SK-N-SH treated with all-trans-retinoic acid at 6 μM for 48 hours (cell line): ENCODE measurements at places on chromosomes 5 and 9.

- peak; percentile 100 for ATAC-seq
These were observed 34.6 kb downstream of the SPARC start for GRCh38 chr5:151651997-151652645.

- ATAC-seq = peak; percentile 79
These were observed 330.7 kb downstream of the PDE4D start for GRCh38 chr5:59562756-59563389.

DNA sequence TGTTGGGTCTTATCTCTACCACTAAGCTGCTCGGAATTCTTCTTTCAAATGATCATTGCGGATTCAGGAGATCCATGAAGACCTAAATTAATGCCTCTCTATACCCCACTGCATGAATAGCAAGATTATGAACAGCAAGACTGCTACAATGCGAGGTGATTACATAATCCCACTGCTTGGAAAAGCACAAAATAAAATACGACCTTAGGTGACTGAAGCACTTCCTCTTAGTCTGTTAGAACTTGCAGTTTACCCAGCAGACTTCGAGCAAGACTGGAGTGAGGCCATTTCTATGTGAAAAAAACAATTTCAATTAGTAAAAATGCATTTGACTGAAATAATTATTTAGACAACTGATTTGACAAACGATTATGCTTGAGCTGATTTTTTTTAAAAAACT lies 59.8 kb downstream of the SH3RF2 start:
- ATAC-seq = no peak

- ATAC-seq = no peak
These were observed 479.9 kb downstream of the SPOCK1 start for GRCh38 chr5:137019229-137019628.
